ENCODE measurements at places on chromosomes 7 and 10. TPM values are rescaled to one million over a fixed set of nuclear protein-coding genes. Genes with fewer than 3 reads are reported as not detected.
A peak's percentile ranks its signal among the peaks of the same experiment; 100 is the strongest.

Gene NEBL
- 0.10 TPM for total RNA-seq

- peaks cover 12% of the 10 kb centered on the region for H3K4me1 ChIP-seq
- no peaks in the 10 kb centered on the region for H3K27me3 ChIP-seq
- DNase-seq: no peak
- no peak overlapping the region for H3K27ac ChIP-seq
- no peak overlapping the region for H3K4me3 ChIP-seq
These were observed 2.5 kb upstream of the HNRNPF start for GRCh38 chr10:43411536-43411935.

DNA sequence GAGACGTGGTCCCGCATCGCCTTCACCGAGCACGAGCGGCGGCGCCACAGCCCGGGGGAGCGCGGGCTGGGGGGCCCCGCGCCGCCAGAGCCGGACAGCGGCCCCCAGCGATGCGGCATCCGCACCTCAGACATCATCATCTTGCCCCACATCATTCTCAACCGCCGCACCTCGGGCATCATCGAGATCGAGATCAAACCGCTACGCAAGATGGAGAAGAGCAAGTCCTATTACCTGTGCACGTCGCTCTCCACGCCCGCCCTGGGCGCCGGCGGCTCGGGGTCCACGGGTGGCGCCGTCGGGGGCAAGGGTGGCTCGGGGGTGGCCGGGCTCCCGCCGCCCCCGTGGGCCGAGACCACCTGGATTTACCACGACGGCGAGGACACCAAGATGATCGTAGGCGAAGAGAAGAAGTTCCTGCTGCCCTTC lies 737 bp downstream of the CNNM2 start:
- H3K27ac ChIP-seq: peak overlapping the region; percentile 47
- H3K4me3 ChIP-seq: peak overlapping the region; percentile 92
- DNase-seq: peak; percentile 32
- H3K36me3 ChIP-seq: peaks cover 1% of the 10 kb centered on the region
- H3K27me3 ChIP-seq: peaks cover 5% of the 10 kb centered on the region
- peaks cover 55% of the 10 kb centered on the region for H3K4me1 ChIP-seq

Gene HNRNPH3
- total RNA-seq: 150 TPM

GRCh38 chr7:11858026-11858425 lies 26.0 kb upstream of the THSD7A start:
- no peak overlapping the region for H3K27ac ChIP-seq
- H3K4me1 ChIP-seq: no peaks in the 10 kb centered on the region
- H3K27me3 ChIP-seq: no peaks in the 10 kb centered on the region
- H3K36me3 ChIP-seq: no peaks in the 10 kb centered on the region
- no peak for DNase-seq
